Dermis microvascular lymphatic vessel endothelial cell (primary cell): ENCODE measurements at places on chromosomes 1 and 21.

DNA sequence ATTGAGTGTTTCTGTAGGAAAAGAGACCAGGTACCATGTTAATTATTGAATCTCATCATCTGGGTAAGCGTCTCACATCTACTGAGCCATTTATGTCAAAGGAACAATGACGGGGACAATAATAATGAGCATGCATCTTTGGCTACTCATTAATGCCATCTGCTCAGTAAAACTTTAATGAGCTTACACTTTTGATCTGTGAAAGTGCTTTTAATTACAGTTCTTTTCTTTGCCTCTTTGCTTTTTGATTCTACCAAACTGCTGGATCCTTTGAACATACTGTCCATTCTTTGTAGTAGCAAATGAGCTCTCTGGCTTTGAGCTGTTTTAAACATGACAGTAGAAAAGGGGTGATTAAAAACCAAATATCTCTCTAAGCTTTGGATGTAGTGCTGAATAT is 181.2 kb upstream of the IVNS1ABP start:
- DNase-seq, result no peak

- DNase-seq, result no peak
Measured at GRCh38 chr1:23339632-23340031, 4.5 kb downstream of the HNRNPR start.

DNA sequence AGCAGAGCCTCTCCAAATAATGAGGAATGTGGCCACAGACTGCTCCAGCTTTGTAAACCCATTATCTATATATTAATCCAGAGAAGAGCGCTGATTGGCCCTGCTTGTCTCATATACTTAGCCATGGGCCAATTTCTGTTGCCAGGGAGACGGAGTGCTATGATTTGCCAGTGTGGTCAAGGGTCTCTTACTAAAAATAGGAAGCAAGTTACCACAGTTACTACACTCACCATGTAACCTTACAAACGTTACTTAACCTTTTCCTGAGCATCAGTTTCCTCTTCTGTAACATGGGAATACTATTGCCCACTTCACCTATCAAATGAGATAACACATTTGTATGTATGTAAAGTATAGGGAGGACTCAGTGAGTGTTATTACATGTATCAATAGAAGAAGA is 7.7 kb upstream of the S100A2 start:
- DNase-seq, result no peak

DNA sequence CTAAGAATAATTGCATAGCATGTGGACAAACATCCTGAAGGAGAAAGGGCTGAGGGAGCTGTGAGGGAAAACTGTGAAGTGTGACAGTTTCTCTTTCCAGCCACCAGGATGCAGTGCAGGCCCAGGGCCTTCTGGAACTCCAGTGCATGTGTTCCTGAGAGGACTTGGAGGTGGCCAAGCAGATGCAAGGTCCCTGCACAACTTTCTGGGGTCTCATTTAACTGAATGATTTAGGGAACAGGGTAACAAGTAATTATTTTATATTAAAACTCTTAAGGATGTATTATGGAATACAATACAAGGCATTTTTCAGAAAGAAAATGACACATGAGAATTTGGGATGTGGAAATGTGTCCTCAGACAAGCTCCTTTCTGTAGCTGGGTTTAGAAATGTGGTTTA is 61.2 kb upstream of the MCOLN3 start:
- DNase-seq, result peak; percentile 66

- no peak for DNase-seq
Measured at GRCh38 chr1:176794897-176795508, 332.0 kb downstream of the PAPPA2 start.

DNA sequence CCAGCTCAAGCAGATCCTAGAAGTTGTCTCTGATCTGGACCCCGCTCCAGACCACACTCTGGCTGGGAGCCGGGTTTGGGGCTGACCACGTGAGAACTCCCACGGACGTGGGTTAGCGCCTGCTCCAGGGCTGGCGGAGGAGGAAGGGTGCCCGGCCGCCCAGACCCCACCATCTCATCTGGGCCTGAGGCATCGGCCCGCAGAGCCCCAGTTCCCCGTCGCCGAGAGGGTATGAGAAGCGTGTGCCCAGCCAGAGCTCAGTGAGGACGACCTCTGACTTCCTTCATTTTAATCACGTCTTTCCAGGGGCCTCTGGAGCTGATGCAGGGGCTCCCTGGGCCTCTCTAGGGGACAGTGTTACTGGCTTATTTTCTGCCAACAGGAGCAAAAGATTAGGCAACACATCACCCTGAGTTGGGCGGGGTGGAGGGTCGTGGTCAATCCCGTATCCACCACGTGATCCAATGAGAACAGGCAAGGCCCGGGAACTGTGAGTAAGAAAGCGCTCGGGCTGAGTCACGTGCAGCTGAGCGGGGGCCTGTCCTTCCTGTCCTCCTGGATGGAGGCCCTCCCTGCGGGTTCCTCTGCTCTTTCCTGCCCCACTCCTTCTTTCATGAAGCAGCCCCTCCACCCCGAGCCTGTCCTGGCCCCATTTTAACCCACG is 81.1 kb downstream of the SIK1 start:
- DNase-seq, result peak; percentile 65

DNA sequence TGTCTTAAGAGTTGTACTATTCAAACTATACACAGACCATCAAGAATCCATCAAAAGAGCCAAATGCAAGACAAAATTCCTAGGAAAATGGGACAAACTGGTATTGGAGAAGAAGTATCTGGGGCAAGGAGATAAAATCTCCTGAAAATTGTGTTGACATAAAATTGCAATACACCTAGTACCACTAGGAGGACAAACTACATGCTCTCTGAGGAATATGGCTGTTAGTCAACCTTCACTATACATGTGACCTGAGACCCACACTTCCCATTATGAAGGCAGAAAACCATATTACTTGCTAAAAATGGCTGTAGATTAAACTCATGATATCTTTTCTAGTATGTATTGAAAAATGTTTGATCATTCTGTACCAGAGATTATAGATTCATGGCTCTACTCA is 30.0 kb downstream of the IRF2BP2 start:
- peak; percentile 10 for DNase-seq

DNA sequence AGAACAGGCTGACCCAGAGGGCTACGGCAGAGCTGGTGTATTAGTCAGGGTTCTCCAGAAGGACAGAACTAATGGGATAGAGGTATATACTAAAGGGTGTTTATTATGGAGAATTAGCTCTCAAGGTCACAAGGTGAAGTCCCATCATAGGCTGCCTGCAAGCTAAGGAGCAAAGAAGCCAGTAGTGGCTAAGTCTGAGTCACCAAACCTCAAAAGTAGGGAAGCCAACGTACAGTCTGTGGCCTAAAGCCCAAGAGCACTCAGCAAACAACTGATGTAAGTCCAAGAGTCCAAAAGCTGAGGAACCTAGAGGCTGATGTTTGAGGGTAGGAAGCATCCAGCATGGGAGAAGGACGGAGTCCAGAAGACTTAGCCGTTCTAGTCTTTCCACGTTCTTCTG is 179.2 kb downstream of the BACH1 start:
- no peak for DNase-seq

DNA sequence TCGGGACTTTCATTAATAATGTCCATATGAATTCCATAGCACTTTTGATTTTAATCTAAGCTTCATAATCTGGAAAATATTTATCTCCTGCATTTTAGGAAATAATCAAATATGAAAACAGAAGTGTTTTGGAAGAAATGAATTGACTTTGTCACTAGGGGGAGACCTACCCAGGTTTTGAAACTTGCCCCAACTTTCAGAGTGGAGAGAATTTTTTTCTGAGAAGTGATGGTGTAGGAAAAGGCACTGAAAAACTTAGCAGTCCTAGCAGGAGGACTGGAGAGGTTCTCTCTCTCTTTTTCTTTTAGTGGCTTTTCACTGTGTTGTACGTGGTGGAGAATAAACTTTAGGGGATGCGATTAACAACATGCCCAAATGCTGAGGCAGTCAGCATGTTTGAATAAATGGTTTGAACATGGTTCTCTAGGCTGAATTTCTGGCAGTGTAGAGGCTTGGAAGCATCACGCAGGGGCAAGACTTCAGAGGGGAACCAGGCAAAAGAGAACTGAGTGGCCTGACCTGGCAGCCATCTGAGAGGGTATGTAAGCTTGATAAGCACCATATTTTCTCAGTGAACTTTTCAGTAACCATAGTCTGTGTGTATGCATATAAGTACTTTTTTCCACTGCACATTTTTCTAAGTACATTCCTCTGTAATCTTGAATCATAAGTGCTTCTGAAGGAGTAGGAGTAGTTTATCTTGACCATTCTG is 68.3 kb upstream of the NEK7 start:
- peak; percentile 16 for DNase-seq
